ENCODE measurements at places on chromosomes 4 and X. TPM values are rescaled to one million over a fixed set of nuclear protein-coding genes. Genes with fewer than 3 reads are reported as not detected.

DNA sequence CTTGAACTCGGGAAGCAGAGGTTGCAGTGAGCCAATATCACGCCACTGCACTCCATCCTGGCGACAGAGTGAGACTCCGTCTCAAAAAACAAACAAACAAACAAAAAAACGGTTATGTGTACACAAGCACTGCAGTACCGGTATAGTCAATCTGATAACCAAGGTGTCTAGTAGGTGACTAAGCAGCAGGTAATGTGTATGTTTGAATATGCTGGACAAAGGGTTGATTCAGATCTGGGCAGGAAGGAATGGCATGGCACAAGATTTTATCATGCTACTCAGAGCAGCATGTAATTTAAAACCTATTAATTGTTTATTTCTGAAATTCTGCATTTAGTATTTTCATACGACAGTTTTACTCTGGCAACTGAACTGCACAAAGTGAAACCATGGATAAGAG is 41.7 kb downstream of the MAGEC1 start:
- DNase-seq: no peak

CPZ gene
- total RNA-seq: not detected

DNA sequence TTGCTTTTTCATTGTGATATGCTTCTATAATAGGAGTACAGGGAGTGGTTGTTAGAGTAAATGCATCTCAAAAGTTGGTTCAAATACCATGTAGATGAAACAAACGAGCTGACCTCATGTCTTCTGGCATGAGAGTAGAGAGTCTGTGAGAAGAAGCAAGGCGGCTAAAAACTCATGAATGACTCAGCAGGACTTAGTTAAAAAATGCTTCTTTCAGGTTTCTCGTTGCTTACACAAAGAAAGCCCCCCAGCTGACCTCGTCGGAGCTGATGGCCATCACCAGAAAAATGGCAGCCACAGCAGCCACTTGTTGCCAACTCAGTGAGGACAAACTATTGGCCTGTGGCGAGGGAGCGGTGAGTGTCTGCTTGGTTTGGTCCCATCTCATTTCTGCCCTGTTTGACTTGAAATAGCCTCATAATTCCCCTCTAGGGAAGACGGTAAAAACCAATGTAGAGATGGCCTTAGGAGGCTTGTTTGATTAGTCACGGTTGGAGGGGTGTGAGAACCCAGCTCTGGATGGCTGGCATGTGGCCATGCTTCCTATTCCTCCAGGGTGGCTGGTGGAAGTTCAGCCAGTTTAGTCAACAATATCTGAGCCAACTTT is 14.5 kb downstream of the AFP start:
- DNase-seq: peak; percentile 89

GRCh38 chr4:90904021-90904420 is 776.8 kb downstream of the CCSER1 start:
- DNase-seq: no peak

DNA sequence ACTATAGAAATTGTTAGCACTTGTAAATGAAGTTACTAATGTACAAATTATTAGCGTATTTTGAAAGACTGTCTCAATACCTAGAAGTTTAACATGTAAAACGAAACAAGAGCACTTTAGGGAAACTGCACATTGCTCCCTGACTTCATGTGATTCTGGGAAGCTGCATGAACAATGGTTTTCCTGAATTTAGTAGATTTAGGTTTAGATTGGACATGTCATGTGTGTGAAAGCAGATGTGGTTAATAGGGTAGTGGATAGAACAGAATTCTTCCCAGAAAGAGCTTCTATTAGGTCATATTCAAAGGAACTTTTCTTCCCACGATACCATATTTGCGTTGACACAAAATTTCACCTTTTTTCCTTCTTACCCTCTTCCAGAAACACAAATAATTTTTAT is 14.9 kb upstream of the CXCL8 start:
- DNase-seq: no peak

EXOC1 gene
- total RNA-seq: 48.2 TPM

TLR1 gene
- 0.07 TPM for total RNA-seq

- peak; percentile 82 for DNase-seq
Observed at GRCh38 chrX:19739683-19740082, 147.7 kb downstream of the SH3KBP1 start.

GRCh38 chr4:56701161-56701480 is 20.0 kb upstream of the HOPX start:
- no peak for DNase-seq

DNA sequence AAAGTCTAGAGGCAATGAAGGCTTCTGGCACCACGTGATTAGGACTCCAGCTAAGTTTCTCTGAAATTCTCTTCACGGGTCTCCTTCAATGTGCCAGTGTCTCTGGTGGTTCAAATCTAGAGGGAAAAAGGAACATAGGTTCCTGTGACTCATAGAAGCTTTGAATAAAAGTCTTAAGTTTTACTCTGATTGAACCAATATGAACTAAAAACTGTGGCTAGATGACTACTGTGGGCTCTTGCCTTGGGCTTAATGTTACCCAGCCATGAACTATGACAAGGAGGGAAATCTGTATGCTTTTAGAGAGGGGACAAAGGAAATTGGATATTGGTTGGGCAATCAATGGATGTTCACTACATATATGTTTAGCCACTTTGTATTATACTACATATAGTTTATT is 49.9 kb upstream of the TEX13D start:
- DNase-seq: peak; percentile 1

ZCCHC18 gene
- 1.2 TPM for total RNA-seq

GRCh38 chr4:29046781-29047180 is 1673.4 kb upstream of the PCDH7 start:
- DNase-seq: peak; percentile 51

DNA sequence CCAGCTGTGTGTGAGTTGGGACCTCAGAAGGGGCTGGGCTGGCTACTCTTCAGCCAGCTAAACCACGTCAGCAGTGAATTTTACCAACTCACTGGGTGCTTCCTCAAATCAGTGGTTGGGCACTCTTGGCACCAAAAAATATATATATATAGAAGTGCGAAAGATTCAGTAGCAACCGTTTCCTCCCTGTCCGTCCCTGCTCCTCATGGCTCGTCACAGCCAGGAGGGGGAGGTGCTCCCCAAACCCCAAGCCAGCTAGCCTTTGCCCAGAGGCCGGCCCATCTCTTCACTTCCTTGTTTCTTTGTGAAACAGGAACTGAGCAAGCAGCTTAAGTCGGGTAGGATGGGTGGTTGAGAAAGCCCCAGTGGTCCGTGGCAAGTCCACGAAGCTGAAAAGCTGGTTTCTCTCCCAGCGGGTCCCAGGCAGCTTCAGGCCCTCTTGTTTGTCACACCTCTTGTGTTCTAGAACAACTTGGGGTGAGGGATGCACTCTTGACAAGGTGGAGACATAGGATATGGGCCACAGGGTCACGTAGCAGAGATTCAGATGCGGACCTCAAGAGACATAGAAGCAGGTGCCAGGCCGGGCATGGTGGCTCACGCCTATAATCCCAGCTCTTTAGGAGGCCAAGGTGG is 6.8 kb upstream of the SASH3 start:
- DNase-seq: no peak

- DNase-seq: no peak
Observed at GRCh38 chr4:138599965-138600364, 357.8 kb upstream of the SLC7A11 start.

DNA sequence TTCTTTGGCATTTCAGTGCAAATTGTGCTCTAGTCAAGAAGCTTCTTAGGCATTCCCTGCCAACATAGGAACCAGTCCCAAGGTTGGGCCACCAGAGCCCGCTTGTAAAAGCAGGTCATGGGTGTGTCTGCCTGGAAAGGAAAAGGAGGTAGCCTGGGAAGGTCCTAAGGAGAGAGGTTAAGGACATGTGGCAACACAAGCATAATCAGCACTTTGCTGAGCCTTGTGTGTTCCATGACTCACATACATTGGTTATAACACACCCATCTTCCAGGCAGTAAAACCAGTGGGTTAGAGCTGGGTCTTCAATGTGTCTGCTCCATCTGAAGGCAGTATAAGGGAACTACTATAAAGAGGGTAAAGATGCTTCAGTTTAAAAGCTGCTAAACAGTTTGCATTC is 165.0 kb downstream of the FHIP1A start:
- peak; percentile 76 for DNase-seq

TMEM31 gene
- not detected for total RNA-seq

GRCh38 chr4:145132511-145133098 is 34.5 kb downstream of the ABCE1 start:
- peak; percentile 28 for DNase-seq

ITGB1BP2 gene
- 1.00 TPM for total RNA-seq

DNA sequence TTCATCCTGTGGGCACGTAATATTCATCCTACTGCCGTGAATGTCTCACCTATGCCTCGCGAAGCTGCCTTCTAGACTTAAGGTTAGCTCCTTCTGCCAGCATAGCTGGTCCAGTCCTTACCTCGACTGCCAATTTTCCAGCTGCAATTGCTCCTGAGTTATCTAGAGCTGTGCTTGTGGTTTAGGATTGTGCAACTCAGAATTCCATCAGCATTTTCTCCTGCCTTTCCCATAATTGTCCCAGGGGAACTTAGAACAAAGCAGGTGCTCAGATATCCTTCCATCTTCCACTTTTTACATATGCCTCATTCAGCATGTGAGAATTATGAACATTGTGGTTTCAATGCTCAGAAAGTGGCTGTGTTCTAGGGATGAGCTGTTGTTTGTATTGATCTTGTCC is 131.4 kb upstream of the ADGRL3 start:
- DNase-seq: peak; percentile 74

GRCh38 chr4:160319868-160320260 is 1217.0 kb downstream of the RAPGEF2 start:
- DNase-seq: no peak

GRCh38 chr4:75742451-75742850 is 18.1 kb downstream of the USO1 start:
- no peak for DNase-seq

- no peak for DNase-seq
Observed at GRCh38 chr4:142040043-142040442, 403.7 kb downstream of the IL15 start.

DNA sequence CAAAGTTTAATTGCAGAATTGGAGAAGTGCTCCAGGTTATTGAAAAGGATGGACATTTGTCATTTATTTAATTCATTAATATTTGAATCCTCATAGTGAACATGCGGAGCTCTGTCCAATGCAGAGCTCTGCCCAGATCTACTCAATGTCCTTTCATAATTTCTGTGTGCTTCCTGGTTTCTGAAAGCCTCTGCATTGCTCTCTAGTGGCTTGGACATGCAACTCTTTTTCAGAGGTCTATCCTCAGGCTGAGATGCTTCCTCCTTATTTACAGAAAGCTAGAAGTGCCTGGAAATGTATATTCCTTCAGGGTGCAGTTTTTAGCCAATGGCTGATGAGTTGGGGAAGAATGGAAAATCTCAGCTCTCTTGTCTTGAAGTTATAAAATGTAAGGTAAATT is 786.1 kb upstream of the AADAT start:
- no peak for DNase-seq

- DNase-seq: no peak
Observed at GRCh38 chr4:15470128-15470475, 420 bp downstream of the CC2D2A start.

DNA sequence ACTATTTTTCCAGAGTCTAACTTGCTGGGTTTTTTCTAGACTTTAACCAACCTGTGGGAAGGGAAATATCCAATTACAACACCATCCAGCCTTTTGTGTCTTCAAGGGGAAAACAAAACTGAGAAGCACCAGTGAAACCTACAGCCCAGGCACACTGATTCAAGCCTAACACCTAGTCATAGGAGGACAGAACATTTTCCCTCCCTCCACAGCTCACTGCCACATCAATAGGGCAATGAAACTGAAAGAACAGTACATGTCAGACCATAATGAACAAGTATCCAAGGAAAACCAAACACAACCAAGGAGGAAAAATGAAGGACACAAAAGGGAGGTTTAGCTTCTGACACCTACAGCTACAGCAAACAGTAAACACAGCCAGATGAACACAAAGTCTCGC is 17.6 kb downstream of the MAGEA8 start:
- no peak for DNase-seq

DNA sequence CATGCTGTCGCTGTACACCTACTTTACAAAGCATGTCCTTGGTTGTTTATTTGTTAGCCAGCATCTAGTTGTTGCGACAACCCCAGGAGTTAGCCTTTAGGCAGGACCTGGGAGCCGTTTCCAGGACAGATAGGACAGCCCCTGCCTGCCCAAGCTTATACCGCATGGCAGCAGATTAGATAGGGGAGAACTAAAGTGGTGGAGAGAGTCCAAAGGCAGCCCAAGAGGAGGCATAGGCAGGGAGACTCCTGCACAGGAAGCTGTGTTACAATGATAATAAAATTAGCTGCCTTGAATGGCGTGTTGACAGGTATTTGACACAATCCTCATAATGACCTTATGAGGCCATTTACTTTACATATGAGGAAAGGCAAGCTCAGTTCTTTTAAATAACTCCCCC is 13.0 kb downstream of the NSDHL start:
- DNase-seq: no peak

PLS3 gene
- 110 TPM for total RNA-seq

GRCh38 chr4:3491681-3492405 is 28.7 kb downstream of the DOK7 start:
- DNase-seq: peak; percentile 43

SCFD2 gene
- 28.0 TPM for total RNA-seq

ARMCX4 gene
- total RNA-seq: 0.98 TPM

DNA sequence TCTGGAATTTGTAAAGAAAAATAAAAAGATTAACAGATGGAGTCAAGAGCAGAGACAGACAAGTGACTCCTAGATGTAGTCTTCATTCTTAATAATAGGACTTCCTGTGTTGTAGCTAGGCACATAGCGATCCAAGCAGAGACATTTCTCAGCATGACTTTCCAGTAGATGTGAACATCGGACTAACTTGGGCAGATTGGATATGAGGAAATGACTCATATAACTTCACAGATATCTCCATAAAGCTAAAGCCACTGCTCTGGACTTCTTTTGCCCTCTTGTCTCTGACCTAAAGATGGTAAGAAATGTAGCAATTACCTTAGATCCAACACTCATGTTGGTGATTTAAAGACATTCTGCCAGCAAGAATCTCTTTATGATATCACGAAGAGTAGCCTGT is 131.7 kb downstream of the EPHA5 start:
- DNase-seq: peak; percentile 73

GRCh38 chrX:48715072-48715471 is 18.5 kb downstream of the SUV39H1 start:
- DNase-seq: no peak

DNA sequence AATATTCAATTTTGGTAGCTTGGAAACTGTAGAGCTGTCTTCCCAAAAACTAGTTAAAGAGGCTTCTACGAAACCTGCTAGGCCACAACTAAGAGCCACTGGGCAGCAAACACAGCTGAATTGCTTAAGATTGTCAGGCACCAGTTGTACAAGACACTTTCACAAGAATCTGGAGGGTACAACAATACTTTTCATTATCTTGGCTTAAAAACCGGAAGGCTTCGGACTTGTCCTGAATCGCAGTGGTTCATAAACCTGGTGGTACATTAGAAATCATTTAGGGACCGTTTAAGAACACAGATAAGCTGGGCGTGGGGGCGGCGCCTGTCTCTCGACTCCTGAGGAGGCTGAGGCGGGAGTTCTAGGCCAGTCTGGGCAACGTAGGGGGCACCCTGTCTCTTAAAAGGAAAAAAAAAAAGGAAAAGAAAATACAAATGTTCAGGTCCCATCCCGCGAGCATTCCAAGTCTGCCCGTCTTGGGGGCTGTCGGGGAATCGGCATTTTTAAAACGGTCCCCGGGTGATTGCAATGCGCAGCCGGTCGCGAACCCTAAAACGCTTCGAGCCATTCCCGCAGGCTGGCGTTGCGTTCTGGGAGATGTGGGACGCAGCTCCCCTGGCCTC is 763 bp downstream of the PYURF start:
- peak; percentile 43 for DNase-seq

- DNase-seq: no peak
Observed at GRCh38 chr4:120724656-120725055, 197.9 kb downstream of the PRDM5 start.

DMD gene
- total RNA-seq: 2.5 TPM

Measured in HT1080 (cell line).